SW 1271 (cell line): ENCODE measurements at places on chromosomes 12 and 14.

- DNase-seq = no peak
Observed at GRCh38 chr14:104222396-104223036, 84.1 kb downstream of the KIF26A start.

DNA sequence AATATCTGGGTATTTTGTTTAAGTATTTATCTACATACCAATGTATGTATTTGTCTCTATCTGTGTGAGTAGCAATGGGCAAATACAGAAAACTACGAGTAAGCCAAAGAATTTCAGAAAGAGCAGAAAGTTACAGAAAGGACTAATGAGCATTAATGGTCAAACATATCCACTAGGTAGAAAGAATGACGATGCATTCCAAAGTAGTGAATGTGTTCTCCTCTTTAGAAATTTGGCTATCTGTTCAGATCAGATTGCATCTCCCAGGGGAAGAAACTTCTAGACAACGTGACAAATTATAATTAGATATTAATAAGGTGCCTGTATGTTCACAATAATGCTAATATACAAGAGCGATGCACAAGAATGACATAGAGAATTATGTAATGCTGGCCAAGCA is 194.5 kb upstream of the GZMB start:
- DNase-seq = no peak

- no peak for DNase-seq
Observed at GRCh38 chr12:6903722-6904121, 900 bp upstream of the LRRC23 start.

- no peak for DNase-seq
Observed at GRCh38 chr12:87217491-87217890, 811.7 kb downstream of the C12orf50 start.

- no peak for DNase-seq
Observed at GRCh38 chr12:108268397-108268796, 70.7 kb downstream of the CMKLR1 start.

GRCh38 chr14:106875503-106875902 is 1349.1 kb downstream of the TMEM121 start:
- peak; percentile 4 for DNase-seq

GRCh38 chr14:53701108-53701875 is 255.3 kb downstream of the BMP4 start:
- DNase-seq = no peak

DNA sequence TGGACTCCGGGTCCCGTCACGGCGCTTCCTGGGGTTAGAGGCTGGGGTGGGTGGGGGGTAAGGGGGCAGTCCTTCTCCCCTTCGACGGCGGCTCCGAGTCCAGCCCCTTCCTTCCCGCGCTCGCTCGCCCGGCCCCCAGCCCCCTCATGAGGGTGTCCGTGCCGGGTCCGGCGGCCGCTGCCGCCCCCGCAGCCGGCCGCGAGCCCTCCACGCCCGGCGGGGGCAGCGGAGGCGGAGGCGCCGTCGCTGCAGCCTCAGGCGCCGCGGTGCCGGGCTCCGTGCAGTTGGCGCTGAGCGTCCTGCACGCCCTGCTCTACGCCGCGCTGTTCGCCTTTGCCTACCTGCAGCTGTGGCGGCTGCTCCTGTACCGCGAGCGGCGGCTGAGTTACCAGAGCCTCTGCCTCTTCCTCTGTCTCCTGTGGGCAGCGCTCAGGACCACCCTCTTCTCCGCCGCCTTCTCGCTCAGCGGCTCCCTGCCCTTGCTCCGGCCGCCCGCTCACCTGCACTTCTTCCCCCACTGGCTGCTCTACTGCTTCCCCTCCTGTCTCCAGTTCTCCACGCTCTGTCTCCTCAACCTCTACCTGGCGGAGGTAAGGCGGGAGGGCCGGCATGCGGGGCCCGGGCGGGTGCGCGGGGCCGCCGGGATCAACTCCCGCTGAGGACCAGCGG is 500 bp downstream of the GPR137C start:
- peak; percentile 21 for DNase-seq

DNA sequence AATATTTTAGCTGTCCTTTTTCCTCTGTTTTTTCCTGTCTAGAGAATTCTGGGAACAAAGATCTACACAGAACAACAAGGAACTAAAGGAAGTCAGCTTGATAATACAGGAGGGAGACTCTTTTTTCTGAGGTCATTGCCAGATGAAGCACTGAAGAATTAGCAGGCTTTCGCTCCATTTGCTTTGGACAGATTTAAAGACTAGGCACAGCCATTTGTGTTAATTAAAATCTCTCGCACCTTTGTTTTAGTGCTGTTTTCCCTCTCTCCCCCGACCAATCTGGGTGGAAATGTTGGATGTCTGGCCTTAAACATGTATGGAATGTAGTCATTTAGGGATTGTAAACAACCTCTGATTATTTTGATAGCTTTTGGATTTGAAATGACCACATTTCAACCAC is 9.6 kb upstream of the GPHN start:
- no peak for DNase-seq

GRCh38 chr14:44960146-44960545 is 1.6 kb downstream of the KLHL28 start:
- no peak for DNase-seq

DNA sequence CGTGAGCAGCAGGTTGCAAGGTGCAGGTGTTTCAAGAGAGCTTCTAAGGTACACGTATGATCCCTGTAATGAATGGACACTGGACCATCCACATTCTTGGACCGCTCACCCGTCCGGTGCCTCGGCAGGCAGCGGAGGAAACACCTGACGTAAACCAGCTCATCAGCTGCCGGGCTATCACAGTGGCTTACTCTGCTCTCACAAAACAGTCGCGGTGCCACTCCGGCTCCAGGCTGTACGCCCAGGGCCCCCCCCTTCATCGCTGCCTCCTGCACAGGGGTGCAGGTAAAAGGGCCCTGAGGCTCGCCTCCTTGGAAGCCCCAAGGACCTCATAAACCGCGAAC is 436 bp downstream of the VPS33A start:
- DNase-seq = peak; percentile 49

DNA sequence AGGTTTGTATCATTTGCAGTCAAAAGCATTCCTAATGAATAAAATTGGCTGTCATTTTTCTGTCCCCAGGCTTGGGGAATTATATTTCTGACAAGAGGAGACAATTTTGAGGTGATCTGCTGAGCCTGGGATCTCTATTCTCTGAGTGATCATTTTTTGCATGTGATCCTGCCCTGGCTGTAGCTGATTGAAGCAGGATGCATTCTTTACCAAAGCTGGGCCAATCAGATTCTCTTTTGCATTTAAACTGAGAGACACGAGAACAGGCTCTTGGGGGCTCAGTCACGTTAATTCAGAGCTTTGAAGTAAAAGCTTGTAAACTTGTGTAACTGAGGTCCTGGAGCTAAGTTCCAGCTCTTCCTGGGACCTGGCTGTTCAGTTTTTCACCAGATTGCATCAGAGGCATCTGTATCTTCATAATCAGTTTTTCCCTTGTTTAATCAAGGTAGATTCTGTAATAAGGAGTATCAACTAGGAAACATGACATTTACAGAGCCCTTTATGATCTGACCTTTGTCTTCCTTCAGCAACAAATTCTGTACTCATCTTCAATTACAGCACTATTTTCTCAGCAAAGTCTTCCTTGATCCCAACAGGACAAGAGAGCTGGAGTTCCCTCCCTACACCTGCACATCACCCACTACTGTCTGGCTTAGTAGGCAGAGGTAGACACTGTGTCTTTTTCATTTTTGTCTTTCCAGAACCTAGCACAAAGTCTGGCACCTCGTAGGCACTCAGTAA is 35.0 kb upstream of the MANSC4 start:
- DNase-seq = no peak

DNA sequence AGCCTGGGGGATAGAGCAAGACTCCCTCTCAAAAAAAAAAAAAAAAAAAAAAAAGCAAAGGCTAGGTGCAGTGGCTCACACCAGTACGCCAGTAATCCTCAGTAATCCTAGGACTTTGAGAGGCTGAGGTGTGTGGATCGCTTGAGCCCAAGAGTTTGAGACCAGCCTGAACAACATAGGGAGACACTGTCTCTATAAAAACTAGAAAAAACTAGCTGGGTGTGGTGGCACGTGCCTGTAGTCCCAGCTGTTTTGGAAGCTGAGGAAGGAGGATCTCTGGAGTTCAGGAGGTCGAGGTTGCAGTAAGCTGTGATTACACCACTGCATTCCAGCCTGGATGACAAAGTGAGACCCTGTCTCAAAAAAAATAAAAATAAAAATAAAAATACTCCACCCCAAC is 8.9 kb upstream of the RBM25 start:
- DNase-seq = no peak

GRCh38 chr12:68403296-68403695 is 71.1 kb upstream of the MDM1 start:
- DNase-seq = no peak

DNA sequence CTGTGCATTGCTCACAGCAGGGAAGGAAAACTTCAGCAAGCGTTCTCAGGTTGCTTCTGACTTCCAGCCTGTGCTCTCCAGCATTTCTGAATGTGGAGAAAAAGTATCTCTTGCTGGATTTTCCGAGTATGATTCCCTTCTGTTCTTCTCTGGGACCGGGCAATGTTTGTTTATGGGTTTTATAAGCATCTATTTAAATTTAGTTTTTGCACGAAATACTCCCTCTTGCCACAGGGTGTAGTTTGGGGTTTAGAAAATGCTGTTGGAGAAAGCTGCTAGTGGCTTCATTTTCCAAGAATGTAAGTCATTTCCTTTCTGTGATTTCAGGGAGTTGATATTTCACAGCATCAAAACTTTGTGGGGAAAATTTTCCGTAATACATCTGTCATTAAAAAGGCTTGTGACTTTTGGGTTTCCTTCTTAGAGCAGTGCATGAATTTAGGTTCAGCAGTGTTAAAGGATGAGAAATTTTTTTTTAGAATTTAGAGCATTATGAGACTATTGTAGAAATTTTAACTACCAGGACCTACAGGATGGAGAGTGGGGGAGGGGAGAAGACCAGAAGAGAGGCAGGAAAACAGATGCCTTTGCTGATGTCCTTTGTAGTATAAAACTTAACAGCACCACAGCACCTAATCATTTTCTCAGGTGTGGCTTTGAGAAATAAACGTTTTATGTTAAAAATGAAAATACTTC is 1.5 kb downstream of the FRMD6 start:
- DNase-seq = peak; percentile 17

GRCh38 chr14:79167957-79168356 is 997.8 kb downstream of the NRXN3 start:
- no peak for DNase-seq

GRCh38 chr14:58792416-58792815 is 154.7 kb downstream of the DACT1 start:
- no peak for DNase-seq

DNA sequence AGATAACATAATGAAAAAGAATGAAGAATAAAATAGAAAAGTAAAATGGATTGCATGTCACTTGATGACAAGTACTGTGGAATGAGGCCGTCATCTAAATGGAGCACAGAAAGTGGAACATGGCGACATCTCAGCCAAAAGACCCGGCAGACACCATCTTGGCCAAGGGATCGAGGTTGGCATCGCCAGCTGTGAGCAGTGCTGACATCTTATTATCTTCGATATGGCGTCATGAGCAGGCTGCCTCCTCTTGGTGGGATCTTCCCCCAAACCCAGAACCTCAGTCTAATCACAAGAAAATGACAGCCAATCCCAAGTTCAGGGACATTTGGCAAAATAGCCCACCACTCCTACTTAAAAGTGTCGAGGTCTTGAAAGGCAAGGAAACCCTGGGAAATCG is 15.1 kb downstream of the SERPINA5 start:
- DNase-seq = no peak

DNA sequence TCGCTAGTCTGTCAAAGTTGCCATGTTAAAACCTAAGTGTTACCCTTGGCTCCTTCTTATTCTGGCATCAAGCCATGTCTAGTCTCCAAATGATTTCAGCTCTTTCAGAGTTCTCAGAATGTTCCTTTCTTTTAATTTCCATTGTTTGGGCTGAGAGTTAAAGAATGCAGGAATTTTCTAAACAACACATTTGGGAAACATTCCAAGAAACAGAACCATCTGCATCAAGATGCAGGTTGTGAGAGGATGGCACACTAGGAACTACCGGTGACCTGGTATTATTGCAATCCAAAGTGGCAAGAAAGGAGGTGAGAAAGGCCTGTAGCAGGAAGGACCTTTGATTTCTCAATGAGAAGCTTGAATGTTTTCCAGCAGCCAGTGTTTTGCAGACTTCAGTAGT is 30.1 kb downstream of the SLC35F4 start:
- DNase-seq = no peak

DNA sequence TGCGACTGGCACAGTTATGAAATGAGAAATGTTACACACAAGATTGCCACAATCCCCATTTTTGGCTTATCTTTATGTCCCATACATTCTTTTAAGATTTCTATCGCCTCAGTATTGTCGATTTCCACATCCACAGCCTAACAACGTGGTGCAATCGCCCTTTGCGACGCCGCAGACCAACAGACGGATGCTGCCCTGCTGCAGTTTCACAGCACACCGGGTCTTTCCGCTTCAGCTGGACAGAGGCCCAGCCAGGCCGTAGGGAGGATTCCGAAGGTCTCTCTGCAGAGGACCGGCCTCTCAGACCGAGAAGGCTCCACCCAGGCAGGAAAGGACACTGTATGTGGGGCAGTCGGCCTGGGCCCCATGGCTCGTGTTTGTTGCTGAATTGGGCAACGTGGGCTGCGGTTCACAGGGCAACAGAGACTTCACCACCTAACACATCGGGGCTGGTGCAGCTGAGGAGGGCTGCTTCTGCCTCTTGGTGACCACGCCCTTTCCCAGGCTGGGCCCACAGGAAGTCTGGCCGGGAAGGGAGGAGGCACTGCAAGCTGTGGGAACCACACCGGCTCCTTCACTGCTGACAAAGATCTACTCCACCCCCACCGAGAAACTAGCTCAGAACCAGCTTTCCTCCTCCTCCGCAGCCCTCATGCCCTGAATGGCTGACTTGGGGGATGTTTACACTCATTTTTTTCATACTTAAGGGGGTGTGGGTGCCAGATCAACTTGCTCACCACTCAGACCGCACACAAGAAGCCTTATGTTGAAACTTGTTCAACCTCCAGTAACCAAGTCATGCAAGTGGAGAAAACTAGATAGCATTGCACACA is 32.9 kb upstream of the MDM1 start:
- no peak for DNase-seq

DNA sequence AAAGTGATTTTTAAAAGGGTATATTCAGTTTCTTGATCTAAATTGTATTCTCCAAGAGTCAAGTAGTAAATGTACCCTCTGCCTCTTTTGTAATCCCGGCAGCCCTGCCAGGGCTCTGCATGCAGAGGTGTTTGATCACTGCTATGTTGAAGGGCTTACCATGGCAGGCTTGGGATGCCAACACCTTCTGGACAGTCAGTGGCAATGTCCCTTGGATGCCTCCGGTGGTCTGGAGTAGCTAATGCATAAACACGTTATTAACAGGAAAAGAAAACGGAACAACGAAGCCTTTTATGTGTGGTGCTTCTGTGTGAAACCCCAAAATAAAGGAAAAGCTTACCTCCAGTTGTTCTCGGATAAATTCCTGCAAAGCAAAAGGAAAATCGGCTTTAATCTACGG is 19.9 kb downstream of the EIF2B2 start:
- no peak for DNase-seq
